ENCODE measurements at places on chromosomes 16 and 17.

DNA sequence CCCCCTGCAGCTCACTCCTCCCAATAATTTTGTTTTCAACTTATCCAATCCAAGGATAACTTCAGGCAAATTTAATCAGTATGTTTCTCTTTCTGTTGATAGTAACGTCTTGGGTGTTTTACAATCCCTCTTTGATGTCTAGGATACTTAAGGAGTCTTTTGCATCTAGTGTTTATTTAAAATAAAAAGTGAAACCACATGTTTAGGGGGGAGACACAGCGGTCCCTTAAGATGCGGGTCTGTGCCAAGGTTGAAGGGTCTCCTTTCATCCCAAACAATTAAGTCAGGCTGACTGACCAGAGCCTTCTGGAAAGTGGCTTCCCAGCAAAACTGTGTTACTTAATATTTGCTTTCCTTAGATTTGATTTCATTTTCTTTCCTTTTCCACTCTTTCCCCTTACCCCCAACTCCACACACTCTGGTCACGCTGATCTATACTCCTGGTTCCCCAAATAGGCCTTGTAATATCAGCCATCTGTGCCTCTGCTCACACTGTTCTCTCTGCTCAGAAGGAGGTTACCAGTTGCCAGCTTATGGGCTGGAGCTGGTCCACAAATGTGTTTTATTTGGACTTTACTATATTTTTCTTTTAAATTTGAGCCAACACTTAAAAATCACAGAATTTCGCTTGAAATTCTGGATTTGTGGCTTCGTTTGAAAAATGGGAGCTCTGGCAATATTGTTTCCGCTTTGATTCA is 11.2 kb downstream of the ANKS4B start:
- DNase-seq, result no peak

GRCh38 chr17:81577278-81578000 is 25.3 kb upstream of the FAAP100 start:
- DNase-seq, result no peak

GRCh38 chr17:1673041-1673785 is 11.5 kb downstream of the PRPF8 start:
- no peak for DNase-seq

DNA sequence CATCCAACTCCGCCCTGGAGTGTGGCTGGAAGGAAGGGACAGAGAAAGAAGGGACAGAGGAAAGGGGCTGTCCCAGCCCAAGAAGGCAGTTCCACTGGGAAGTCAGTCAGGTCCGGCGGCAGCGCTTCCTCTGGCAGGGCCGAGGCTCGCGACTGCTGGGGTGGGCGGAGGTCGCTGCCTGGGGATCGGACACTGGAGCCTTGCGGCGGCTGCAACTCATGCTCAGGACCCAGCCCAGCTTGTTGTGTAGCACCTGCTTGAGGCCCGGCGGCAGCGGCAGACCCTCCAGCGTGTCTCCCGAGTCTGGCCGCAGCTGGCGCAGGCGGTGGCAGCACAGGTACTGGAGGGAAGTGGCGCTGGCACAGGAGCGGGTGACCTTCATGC is 4.0 kb upstream of the MRPS34 start:
- DNase-seq, result no peak

- DNase-seq, result no peak
Measured at GRCh38 chr16:53209429-53209828, 154.6 kb downstream of the CHD9 start.

GRCh38 chr16:1556254-1556653 is 22.8 kb downstream of the TMEM204 start:
- no peak for DNase-seq

- no peak for DNase-seq
Measured at GRCh38 chr16:88971371-88972097, 5.5 kb downstream of the CBFA2T3 start.

DNA sequence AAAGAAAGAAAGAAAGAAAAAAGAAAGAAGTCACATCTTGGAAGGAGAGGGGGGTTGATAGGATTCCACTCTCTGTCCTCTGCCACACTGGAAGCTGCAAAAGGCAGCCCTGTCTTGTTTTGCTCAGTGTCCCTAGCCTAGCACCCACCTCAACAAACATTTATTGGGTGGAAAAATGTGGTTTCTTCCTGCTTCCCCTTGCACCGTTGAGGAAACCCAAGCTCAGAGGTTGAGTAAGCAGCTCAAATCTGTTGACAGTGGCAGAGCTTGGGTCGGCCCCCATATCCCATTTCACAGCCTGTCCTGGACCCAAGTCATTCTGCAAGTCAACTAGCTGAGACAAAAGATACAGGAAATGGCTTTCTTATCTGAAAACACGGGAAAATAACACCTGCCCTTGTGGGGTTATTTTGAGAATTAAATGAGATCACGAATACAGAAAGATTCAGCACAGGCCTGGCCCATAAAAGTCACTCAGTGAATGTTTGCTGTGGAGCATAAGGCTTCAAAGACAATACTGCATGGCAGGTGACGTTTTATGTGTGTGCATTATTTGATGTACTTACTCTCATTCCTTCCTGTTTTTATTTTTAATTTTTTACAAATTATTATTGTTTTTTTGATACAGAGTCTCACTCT is 63.6 kb downstream of the SCNN1B start:
- no peak for DNase-seq

- no peak for DNase-seq
Measured at GRCh38 chr17:57862694-57863667, 13.1 kb upstream of the MRPS23 start.

DNA sequence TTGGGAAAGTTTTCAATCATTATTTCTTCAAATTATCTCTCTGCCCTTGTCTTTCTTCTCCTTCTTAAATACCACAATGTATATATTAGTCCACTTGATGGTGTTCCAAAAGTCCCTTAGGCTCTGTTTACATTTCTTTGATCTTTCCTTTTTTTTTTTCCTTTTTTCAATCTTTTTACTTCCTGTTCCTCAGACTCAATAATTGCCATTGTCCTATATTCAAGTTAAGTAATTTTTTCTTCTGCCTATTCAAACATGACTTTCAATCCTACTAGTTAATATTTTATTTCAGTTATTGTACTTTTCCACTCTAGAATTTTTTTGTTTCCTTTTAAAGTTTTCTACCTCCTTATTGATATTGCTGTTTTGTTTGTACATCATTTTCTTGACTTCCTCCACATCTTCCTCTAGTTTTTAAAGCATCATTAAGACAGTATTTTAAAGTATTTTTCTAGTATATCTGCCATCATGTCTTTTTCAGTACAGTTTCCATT is 15.8 kb upstream of the UQCRC2 start:
- DNase-seq, result no peak

GRCh38 chr17:8574687-8575086 is 55.8 kb downstream of the MYH10 start:
- DNase-seq, result no peak

DNA sequence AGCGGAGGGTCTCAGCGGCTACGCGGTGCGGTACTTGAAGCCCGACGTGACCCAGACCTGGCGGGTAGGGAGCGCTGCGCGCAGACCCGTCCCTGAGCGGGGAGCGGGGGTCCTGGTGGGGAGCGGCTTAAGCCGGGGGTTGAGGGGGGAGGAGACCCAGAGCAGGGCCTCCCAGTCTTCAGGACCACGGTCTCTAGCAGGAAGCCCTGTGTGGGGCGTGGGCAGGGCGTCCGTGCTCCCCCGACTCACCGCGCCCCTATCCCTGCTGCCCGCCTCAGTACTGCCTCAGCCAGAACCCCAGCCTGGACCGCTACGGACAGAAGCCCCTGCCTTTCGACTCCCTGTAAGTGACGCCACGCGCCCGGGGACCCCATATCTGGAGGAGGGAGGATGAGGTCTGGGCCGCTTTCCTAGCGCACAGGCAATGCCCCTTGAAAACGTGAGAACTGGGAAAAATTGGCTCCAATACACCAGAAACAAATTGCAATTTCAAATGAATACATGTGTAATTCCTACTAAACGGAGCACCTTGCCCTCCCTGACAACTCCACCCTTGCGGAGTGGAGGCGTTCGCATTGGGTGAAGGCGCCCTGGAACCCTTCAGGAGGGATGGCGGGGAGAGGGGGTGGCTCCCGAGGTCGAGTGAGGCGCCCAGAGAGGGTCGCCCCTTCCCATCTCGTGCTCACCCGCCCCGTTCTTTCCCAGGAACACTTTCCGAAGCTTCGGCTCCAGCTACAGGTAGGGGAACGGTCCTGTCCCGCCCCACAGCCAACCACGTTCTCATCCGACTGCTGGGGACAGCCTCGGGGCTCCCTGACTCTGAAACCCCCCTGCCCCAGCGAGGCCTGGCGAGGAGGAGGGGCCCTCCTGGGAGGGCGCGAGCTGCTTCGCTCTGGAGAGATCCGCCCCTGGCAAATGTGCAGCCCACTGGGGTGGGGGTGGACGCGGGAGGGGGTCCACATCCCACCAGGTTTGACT is 14.6 kb upstream of the CNGB1 start:
- no peak for DNase-seq

- no peak for DNase-seq
Measured at GRCh38 chr16:49474741-49475140, 101.1 kb downstream of the C16orf78 start.

All from RKO (cell line).